ENCODE measurements at places on chromosomes 1 and 21.

DNA sequence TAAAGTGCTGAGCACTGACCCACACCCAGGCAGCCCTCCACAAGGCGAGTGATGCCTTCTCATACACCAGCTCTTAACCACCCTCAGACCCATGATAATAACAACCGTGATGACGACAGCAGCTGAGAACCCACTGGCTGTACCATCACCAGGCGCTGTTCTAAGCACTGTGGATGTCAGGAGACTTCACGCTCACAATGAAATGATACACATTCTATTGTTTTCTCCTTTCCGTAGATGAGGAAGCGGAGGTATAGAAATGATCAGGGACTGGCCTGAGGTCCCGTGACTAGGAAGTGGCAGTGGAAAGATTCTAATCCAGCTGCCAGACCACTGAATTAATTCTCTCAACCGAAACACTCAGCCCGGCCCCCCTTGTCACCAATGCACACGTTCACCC lies 32.6 kb downstream of the SDC3 start:
- DNase-seq = no peak

GRCh38 chr1:201551877-201552731 lies 13.2 kb downstream of the NAV1 start:
- no peak for DNase-seq

GRCh38 chr1:48560116-48560515 lies 88.1 kb upstream of the SPATA6 start:
- DNase-seq = no peak

DNA sequence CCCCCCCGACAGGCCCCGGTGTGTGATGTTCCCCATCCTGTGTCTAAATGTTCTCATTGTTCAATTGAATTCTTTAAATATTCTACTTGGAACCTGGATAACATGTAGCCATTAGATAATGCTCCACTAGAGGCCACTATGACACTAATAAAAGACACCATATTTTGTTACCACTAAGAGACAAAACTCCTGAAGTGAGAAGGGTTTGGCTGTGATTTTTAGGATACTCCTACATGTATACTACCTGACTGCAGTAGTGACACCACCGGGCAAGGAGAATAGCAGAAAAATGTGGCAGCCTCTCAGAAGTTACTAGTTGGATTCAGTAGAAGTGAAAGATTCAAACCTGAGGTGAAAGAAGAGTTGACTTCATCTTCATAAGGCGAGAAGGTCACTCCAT lies 36.0 kb downstream of the F5 start:
- no peak for DNase-seq

- no peak for DNase-seq
Observed at GRCh38 chr1:155671750-155672149, 16.8 kb downstream of the YY1AP1 start.

DNA sequence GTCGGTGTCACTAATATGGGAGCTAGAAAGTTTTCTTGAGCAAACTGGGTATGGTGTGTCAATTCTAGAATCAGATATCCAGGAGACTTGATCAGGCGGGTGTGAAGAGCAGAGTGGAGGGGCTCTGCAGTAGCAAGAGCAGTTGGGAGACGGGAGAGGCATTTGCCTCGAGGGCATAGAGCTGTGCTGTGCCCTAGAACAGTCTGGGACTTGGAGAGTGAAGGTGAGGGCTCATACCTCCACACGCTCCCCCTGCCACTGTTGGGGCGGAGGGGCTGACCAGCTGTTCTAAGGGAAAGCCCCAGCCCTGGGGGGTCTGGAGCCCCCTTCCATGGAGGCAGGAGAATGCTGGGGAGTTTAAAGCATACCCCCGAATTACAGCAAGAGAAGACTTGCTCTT lies 33.8 kb downstream of the SIM2 start:
- no peak for DNase-seq

- no peak for DNase-seq
Observed at GRCh38 chr1:104933846-104934245, 1184.1 kb downstream of the AMY1C start.

DNA sequence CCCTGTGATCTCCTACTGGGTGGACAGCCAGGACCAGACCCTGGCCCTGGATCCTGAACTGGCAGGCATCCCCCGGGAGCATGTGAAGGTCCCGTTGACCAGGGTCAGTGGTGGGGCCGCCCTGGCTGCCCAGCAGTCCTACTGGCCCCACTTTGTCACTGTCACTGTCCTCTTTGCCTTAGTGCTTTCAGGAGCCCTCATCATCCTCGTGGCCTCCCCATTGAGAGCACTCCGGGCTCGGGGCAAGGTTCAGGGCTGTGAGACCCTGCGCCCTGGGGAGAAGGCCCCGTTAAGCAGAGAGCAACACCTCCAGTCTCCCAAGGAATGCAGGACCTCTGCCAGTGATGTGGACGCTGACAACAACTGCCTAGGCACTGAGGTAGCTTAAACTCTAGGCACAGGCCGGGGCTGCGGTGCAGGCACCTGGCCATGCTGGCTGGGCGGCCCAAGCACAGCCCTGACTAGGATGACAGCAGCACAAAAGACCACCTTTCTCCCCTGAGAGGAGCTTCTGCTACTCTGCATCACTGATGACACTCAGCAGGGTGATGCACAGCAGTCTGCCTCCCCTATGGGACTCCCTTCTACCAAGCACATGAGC lies 17.2 kb upstream of the SLC25A44 start:
- no peak for DNase-seq

DNA sequence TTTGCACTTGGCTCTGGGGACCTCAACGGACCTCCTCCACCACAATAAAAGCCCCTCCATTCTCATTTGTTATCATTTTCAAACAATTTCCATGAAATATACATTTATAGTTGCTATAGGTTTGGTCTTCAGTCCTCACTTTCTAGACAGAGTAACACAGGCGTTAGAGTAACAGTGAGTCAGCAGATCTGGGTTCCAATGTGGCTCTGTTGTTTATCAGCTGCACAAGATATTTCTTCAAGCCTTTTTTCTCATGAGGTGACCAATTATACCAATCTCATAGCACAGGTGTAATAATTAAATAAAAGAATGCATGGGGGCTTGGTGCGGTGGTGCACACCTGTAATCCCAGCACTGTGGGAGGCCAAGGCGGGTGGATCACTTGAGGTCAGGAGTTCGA lies 32.8 kb upstream of the PSMB2 start:
- DNase-seq = no peak

- DNase-seq = no peak
Observed at GRCh38 chr1:221117548-221117951, 238.3 kb downstream of the HLX start.

DNA sequence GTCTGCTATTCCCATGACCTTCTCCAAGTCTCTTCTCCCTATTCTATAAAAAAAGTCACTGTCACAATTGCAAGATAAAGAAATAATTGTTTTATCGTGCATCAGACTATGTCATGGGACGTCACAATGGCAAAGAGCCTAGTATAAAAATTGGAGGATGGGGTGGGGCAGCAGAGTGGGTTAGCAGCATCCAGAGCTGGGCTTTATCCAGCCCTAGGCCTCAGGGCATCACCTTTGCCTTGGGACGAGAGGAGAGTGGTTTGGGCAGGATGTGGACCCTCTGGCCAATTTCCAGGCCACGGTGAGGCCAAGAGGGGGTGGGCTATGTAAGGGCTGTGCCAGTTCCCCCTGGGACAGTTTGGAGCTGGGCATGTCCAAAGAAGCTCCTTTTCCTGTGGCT lies 25.7 kb downstream of the WNT4 start:
- DNase-seq = no peak

GRCh38 chr1:57124768-57125446 lies 159.1 kb upstream of the C8B start:
- DNase-seq = no peak

GRCh38 chr1:220160027-220160426 lies 66.1 kb downstream of the IARS2 start:
- no peak for DNase-seq

DNA sequence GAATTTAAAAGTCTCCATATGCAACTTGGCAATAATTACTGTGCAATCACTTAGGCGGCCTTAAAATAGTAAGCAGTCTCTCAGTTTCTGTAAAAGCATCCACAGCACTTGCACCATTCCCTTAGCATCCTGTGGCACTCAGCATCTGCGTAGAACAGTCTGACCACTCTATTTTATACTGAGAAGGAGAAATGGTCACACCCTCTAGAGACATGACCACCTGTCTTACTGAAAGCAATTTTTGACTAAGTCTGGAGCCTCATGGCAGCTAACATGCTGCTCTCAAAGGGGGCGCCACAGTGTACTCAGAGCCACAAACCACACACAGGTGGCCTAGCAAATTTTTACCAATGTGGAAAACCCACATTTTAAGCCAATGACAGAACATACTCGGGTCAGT lies 62.0 kb downstream of the KCNK1 start:
- DNase-seq = no peak

DNA sequence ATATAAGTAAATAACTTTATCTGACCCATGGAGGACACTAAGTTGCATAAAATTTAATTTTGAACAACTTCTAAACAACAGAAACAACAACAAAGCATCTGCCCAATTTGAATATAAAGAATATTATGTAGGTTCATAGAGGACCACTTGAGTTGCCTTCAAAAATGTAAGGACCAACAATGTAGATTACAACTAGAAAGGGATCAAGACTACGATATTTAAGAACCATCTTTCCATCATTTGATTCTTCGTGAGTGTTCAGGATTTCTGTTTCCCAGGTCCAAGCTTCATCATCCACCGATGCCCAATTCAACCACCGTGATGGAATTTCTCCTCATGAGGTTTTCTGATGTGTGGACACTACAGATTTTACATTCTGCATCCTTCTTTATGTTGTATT lies at the start of gene OR14C36:
OR14C36 (plus strand) TSS at position 301 of the 400 bp plus-strand sequence; CDS start at position 301, 0 bp downstream.
- DNase-seq = no peak

GRCh38 chr21:15122241-15122640 lies 57.4 kb upstream of the NRIP1 start:
- DNase-seq = no peak

DNA sequence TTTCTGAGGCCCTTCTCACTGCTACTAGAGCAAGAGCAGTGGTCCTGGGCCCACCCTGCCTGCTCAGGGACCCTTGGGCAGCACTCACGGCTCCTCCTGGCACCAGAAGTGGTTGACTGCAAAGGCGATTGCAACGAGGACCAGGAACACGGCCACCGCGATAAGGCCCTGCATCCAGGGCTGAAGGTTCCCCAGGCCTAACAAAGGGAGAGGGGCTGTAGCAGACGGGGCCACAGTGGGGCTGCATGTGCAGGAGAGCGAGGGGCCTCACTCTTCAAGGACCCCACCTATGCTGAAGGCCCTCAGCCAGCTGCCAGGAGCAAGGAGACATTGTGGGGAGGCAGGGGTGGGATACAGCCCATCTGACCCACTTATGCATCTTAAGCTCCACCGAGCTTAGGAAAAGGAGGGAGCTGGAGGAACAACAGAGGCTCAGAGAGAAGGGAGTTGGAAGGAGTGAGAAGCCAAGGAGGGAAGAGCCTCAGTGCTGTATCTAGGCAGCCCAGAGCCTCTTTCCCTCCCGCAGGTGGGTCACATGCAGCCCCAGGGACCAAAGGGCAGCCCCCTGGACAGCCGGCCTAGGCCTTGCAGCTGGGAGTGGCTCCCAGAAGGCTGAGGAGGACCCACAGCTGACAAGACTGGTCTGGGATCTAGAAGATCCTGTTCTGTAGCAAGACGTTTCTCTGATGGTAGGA lies 2.5 kb downstream of the PDZK1IP1 start:
- DNase-seq = no peak

- DNase-seq = no peak
Observed at GRCh38 chr1:93729502-93729901, 47.9 kb upstream of the BCAR3 start.

DNA sequence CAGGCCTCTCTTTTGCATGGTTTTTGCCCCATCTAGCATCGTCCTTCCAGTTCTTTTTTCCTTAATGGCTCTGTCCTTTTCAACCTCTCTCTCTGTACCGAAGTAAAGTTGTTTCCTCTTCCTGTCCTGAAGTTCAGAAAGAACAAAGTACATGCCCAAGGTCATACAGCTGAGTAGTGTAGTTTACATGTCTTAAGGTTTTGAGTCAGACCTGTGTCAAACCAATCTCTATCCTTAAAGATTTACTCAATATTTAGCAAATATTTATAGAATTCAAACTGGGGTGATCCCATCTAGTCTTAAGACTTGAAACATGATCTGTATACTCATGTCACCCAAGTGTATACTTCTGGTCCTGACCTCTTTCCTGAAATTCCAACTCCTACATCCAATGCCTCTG lies 118.7 kb upstream of the SGIP1 start:
- no peak for DNase-seq

GRCh38 chr1:25990702-25991395 lies 7.0 kb downstream of the PAFAH2 start:
- no peak for DNase-seq

GRCh38 chr1:2137257-2138121 lies 57.1 kb downstream of the FAAP20 start:
- DNase-seq = no peak

DNA sequence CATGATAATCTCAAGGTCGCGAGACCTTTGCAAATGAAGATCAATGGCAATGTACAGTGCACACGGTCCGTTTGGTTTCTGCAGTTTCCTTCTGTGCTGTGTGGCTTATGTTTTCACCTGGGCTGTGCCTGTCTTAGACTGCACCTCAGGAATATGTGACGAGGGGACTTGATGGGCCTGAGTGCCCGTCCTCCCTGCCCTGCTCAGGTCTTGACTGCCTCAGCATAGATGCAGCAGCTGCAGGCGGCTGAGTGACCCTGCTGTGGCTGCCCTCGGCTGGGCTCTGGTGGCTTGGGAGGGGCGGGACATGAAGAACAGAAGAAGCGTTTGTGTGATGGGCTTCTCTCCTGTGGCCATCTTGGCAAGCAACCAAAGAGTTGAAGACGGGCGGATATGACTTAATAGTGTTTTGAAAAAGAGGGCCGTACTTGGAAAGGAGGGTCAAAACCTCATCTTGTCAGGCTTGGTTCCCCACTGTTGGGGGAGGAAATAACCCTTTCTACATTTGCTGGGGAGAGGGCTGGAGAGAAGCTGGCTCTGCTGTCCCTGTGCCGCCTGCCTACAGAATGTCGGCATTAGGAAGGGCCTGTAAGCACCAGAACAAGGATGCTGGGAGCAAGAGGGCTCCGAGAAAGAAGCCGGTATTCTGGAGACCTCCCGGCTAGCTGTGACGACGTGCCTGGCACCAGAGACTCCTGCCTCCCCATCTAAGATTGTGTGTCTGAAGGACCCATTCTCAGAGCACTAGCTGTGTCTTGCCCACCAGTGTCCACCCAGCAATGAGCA lies 7.1 kb downstream of the MYBPHL start:
- no peak for DNase-seq

- no peak for DNase-seq
Observed at GRCh38 chr1:229694053-229694693, 68.1 kb downstream of the URB2 start.

GRCh38 chr1:221806236-221806635 lies 64.3 kb upstream of the DUSP10 start:
- no peak for DNase-seq

DNA sequence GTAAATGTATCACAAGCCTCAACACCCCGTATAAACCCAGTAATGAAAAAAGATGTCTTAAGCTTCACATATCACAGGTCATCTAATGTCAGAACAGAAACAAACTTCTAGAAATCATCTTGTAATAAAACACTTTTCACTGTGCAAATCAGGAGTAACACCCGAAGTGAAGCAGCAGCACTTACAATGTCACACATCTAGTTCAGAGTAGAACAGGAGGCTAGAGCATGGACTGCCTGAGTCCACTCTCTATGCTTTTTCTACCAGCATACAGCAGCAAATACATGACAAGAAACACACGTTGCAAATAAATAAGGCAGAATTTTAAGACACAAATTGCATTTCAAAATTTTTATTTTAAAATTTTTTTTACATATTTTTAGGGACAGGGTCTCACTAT lies 57.2 kb downstream of the AKT3 start:
- DNase-seq = no peak

GRCh38 chr1:204041803-204042505 lies 31.0 kb upstream of the SOX13 start:
- no peak for DNase-seq

- no peak for DNase-seq
Observed at GRCh38 chr1:18856435-18856834, 3.0 kb downstream of the TAS1R2 start.
